Small intestine (tissue), 16 donors: ENCODE measurements at places on chromosomes 11 and 22. TPM values are rescaled to one million over a fixed set of nuclear protein-coding genes. Genes with fewer than 3 reads are reported as not detected.

The SCGB1C1 gene
- polyA plus RNA-seq, result not detected

The HEPHL1 gene
- not detected for polyA plus RNA-seq

The CEND1 gene
- not detected for polyA plus RNA-seq

The TMPRSS13 gene
- not detected for polyA plus RNA-seq

The TYMP gene
- polyA plus RNA-seq, result 172 TPM

The MS4A2 gene
- polyA plus RNA-seq, result not detected

The BEST1 gene
- polyA plus RNA-seq, result 4.3 TPM

The TESMIN gene
- polyA plus RNA-seq, result 1.1 TPM

The MAP6 gene
- polyA plus RNA-seq, result not detected

The C11orf52 gene
- 33.5 TPM for polyA plus RNA-seq

The MRGPRX4 gene
- not detected for polyA plus RNA-seq

The TIMM10 gene
- polyA plus RNA-seq, result 63.1 TPM

The IRAG1 gene
- 1.6 TPM for polyA plus RNA-seq

The NFAM1 gene
- 0.22 TPM for polyA plus RNA-seq

The TPBGL gene
- polyA plus RNA-seq, result not detected

The PKP3 gene
- 97.0 TPM for polyA plus RNA-seq

The OVCH2 gene
- not detected for polyA plus RNA-seq

The SYT12 gene
- polyA plus RNA-seq, result 0.01 TPM

The ROBO3 gene
- polyA plus RNA-seq, result 4.5 TPM

The IL18BP gene
- polyA plus RNA-seq, result 5.6 TPM

The C11orf86 gene
- 801 TPM for polyA plus RNA-seq

The GLB1L3 gene
- polyA plus RNA-seq, result not detected

The DDI1 gene
- 0.06 TPM for polyA plus RNA-seq

The CAPN5 gene
- 61.1 TPM for polyA plus RNA-seq

The RTCB gene
- 104 TPM for polyA plus RNA-seq

The OR52E5 gene
- polyA plus RNA-seq, result not detected

The NKAPD1 gene
- 26.4 TPM for polyA plus RNA-seq

The ADAMTS15 gene
- not detected for polyA plus RNA-seq

The CLMP gene
- 3.5 TPM for polyA plus RNA-seq

The TM7SF2 gene
- 40.7 TPM for polyA plus RNA-seq

The KLHL35 gene
- 0.81 TPM for polyA plus RNA-seq

The PDE3B gene
- 25.8 TPM for polyA plus RNA-seq

The LDHAL6A gene
- polyA plus RNA-seq, result 0.04 TPM

The HTR3A gene
- polyA plus RNA-seq, result not detected

The C2CD2L gene
- 16.4 TPM for polyA plus RNA-seq

The PDE2A gene
- 31.6 TPM for polyA plus RNA-seq

The ZP1 gene
- not detected for polyA plus RNA-seq

The CARNS1 gene
- 0.40 TPM for polyA plus RNA-seq

The CECR2 gene
- polyA plus RNA-seq, result 0.84 TPM

The EMID1 gene
- not detected for polyA plus RNA-seq

The OR51E1 gene
- polyA plus RNA-seq, result 1.1 TPM

The SCGB1D1 gene
- polyA plus RNA-seq, result not detected

The GAL3ST1 gene
- polyA plus RNA-seq, result 33.0 TPM

The ZNF280B gene
- 2.1 TPM for polyA plus RNA-seq

The UCP3 gene
- polyA plus RNA-seq, result 0.89 TPM

The ACRV1 gene
- 0.19 TPM for polyA plus RNA-seq

The GAB4 gene
- polyA plus RNA-seq, result not detected

The SYCE3 gene
- not detected for polyA plus RNA-seq

The GNAZ gene
- polyA plus RNA-seq, result 3.5 TPM

The SCUBE1 gene
- 2.6 TPM for polyA plus RNA-seq

The CRYBA4 gene
- polyA plus RNA-seq, result not detected
